ENCODE measurements at places on chromosomes 6 and 20. TPM values are rescaled to one million over a fixed set of nuclear protein-coding genes. Genes with fewer than 3 reads are reported as not detected.

DNA sequence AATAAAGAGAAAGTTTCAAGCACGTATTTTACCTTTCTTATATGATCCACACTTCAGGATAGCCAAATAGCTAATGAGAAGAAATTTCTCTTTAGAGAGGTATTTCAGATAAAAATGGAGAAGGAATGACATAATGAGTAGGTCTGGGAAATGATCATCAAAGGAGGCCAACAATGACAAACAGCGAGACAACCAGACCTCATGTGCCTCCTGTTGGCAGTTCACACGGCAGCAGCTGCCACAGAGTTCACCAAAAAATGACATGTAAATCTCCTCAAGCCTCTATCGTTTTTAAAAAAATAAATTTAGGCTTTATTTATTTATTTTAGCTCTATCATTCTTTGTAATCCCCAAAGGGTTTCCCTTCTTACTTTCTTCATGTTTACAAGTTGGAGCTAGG lies 47.7 kb downstream of the SLC2A12 start:
- DNase-seq: no peak

DNA sequence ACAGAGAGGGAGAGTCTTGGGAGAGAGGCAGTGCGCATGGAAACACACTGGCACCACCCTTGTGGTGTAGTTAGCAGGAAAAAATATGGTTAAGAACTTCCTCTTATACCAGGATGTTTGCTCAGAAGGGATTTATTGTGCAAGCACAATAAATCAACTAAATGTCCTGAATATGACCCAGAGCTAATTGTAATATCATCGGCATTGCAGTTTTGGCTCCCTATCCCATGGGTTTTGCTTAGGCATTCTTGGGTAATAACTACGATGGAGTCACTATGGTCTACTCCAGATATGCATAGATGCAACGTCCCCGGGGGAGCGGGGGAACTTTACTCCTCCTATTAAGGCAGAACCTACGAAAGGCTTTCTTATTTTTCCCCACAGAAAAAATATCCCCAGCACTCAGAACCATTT lies 751.6 kb downstream of the EYS start:
- no peak for DNase-seq

- no peak for DNase-seq
Measured at GRCh38 chr6:142927904-142928303, 17.1 kb downstream of the HIVEP2 start.

DNA sequence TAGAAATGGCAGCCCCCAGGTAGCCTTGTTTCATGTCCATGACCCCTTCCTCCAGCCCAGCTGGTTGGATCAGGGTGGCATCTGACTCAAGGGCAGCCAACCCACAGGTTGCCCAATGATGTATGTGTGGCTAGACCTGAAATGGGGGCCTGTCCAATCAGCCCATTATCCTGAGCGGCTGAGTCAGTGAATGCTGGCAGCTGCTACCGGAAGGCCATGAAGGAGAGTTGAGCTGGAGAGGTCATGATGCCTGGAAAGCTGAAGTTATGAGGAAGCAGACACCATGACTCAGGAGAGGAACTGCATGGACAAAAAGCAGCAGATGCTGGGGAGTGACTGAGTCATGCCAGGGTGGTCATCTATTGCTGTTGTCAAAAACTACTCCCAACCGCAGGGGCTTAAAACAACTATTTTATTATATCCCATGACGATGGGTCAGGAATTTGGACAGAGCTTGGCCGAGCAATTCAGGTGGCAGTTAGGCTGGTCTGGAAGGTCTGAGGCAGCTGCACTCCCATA lies 67.3 kb downstream of the MDGA1 start:
- DNase-seq: no peak

DNA sequence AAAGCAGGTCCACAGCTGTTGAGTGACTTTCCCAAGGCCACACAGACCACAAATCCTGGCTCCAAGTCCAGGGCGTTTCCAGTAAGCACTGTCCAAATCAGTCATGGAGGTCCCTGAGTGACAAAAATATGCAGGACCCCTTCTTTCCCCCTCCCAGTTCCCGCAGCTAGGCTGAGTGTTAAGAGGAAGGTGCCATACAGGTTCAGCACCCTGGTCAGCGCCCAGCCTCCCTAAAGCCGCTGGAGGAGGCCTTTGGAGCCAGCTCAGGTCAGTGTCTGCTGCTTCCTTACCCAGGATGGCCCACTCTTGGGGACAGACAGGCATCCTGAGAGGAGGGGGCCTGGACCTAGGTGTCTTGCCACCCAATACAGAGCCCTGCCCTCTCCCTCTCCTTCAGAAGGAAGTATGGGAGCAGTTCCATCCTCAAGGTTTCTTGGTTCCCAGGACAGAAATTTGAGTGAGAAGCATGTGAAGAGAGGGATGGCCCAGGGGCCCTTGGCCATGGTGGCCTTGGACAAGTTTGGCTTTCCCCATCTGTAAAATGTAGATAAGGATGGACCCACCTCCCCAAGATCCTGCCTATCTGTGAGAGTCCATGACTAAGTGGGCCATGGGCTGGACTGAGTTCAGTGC lies 13.2 kb downstream of the TMEM74B start:
- DNase-seq: no peak

DNA sequence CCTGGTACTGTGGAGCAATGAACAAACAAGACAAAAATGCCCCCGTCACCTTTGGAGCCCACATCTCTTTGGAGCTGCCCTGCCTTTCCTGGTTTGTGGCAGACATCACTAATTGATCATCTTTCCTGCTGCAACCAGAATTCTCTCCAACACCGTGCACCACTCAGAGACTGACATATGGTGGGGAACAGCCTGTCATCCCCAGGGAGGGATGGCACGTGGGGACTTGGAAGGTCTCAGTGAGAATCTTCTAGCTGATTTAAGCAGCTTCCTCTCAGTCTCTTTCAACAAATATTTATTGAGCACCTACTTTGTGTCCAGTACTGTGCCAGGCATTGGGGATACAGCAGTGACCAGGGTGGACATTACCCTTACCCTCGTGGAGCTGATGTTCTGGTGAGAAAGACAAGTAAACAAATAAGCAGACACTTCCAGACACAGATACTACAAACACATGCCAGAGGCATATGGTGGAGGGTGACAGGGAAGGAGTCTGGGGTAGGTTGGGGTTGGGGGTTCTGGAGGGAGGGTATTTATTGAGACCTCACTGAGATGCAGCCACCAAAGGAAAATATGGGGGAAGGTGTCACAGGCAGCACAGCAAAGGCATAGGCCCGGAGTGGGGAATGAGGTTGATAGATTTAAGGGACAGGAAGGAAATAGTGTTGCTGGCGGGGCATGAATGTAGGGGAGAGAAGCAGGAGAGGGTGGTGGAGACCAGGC lies 82.3 kb downstream of the CEBPB start:
- DNase-seq: no peak

- DNase-seq: no peak
Measured at GRCh38 chr6:28002161-28002560, 45.1 kb downstream of the OR2B6 start.

DNA sequence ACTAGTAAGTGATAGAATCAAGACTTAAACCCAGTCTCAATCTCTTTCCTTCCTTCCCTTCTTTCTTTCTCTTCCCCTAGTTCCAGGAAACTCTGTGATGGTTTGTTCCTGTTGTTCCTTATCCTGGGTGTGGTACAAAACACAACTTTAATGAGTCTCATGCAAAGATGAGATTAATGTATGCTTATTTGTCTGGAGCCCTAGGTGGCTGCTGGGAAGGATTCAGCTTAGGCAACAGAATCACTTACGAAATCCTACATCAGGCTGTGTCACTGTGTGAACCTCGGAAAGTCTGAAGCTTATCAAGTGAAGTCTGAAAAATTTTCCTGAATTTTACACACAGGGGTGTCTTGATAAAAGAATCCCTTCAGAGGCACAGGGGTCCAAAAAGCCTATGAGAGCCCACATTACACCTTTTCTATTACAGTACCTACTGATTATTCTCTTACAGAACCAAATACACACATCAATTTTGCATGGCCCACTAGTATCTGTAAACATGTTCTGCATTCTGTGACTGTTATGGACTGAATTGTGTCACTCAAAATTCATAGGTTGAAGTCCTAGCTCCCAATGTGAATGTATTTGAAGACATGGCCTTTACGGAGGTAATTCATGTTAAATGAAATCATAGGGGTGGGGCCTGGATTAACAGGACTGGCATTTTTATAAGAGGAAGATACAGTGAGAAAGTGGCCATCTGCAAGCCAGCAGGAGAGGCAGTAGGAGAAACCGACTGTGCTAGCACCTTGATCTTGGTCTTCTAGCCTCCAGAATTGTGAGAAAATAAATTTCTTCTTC lies 144.7 kb downstream of the MYB start:
- no peak for DNase-seq

GRCh38 chr20:41003143-41003935 lies 25.3 kb upstream of the TOP1 start:
- peak; percentile 62 for DNase-seq

- DNase-seq: no peak
Measured at GRCh38 chr6:75081921-75082320, 123.9 kb downstream of the COL12A1 start.

GRCh38 chr6:35267446-35267845 lies 7.9 kb downstream of the ZNF76 start:
- DNase-seq: no peak

ANKRD66 gene
- not detected for total RNA-seq

GGT7 gene
- 10.5 TPM for total RNA-seq

HLA-DQA1 gene
- 5.3 TPM for total RNA-seq

OOEP gene
- not detected for total RNA-seq

SLC22A7 gene
- not detected for total RNA-seq

CLPSL1 gene
- not detected for total RNA-seq

All from activated naive CD8-positive, alpha-beta T cell treated with anti-CD3 and anti-CD28 coated beads for 36 hours (primary cell).